ENCODE measurements at places on chromosomes 7 and 10.

GRCh38 chr7:1187127-1187526, 27.1 kb upstream of the ZFAND2A start:
- DNase-seq: no peak

- no peak for DNase-seq
These were observed 1.0 kb upstream of the NOLC1 start for GRCh38 chr10:102150970-102151773.

GRCh38 chr7:133009426-133010252, 72.3 kb downstream of the CHCHD3 start:
- no peak for DNase-seq

DNA sequence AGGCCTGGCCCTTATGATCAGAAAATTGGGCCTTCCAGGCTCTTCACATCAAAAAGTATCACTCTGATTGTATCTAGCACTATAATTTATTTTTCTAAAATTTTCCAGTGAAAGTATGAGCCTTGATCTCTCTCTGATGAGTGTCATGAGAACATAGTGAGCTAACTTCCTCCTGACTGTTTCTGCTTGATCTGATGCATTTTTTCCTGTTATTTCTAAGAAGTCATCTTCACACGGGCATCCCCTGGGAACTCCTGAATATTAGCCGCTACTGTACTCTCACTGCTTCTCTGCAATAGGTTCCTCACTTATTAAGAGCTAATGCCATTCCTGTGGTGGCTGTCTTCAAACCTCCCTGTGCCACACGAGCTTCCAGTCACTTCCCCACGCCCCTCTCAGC, 63.1 kb upstream of the ZPBP start:
- DNase-seq: peak; percentile 19

DNA sequence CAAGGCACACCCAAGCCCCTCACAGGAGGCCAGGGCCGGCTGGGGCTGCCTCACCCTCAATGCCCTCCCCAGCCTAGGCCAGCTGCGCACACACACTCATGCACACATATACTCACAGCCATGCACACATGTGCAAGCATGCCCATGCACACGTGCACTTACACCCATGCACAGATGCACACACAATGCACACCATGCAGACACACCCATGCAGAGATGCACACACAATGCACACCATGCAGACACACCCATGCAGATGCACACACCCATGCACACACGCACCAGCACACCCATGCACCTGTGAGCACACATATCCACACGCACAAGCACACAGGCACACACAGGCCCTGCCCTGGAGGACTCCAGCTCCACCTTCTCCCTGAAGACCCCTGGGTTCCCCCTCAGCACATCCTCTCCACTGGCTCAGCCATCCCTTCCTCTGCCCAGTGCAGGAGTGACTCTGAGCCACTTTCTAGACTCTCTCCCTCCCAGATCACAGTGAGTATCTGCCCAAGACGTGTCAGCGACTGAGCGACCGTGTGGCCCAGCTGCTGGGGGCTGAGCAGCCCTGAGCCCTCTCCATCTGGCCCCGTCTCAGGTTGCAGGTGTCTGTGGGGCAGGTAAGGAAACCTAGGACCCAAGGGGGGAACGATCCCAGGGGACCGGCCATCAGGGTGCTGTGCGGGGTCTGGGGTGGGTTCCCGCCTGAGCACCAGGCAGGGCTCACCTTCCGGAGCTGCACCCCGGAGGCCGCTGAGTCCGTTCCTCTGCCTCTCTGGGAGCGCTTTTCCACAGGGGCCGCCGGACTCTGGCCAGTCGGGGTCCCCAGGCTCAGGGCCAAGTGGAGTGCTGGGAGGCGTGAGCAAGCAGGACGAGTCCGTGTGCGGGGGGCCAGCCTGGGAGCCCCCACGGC, 25.8 kb downstream of the AP5Z1 start:
- no peak for DNase-seq

GRCh38 chr7:20595971-20596370, 19.5 kb upstream of the ABCB5 start:
- DNase-seq: no peak

DNA sequence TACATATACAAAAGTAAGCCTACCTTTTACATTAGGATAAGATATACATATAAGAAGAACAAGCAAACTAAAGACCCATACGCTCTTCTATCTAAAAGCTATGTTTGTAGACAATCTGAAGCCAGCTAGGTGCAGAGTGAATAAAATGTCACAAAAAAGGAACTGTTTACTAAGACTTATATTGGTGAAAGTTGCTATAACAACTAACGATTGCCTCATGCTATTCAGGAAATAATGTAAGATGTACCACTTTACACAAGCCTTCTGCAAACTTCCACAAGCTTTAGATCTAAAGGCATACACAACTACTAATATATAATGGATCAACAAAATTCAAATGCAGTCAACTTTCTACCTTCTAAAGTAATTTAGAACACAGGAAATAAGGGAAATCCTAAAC, 175.1 kb downstream of the SRPK2 start:
- DNase-seq: peak; percentile 16

GRCh38 chr10:48814933-48815332, 124.7 kb downstream of the LRRC18 start:
- DNase-seq: no peak

DNA sequence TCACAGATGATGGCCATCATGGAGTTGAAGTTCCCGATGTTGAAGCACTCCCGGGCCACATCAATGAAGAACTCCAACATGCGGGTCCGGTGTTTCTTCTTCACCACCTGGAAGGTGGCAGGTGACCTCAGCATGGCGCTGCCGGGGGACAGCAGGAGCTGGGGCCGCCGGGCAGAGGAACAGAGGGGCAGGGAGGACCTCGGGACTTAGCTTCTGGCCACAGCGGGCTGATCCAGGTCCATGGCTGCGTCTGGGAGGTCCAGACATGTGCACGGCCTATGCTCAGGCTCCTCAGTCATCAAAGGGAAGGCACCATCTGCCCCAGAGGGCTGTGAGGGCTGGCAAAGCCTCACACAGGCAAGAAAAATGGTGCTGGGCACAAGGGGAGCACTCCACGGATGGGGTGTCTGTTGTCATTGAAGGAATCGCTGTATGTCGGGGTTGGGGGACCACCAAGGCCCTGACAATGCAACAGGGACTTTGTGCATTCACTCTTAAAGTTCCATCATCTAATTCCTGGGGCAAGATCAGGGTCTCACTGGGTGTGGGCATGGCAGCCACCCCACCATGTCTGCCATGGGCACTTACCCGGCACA, 60.9 kb downstream of the CSGALNACT2 start:
- DNase-seq: no peak

DNA sequence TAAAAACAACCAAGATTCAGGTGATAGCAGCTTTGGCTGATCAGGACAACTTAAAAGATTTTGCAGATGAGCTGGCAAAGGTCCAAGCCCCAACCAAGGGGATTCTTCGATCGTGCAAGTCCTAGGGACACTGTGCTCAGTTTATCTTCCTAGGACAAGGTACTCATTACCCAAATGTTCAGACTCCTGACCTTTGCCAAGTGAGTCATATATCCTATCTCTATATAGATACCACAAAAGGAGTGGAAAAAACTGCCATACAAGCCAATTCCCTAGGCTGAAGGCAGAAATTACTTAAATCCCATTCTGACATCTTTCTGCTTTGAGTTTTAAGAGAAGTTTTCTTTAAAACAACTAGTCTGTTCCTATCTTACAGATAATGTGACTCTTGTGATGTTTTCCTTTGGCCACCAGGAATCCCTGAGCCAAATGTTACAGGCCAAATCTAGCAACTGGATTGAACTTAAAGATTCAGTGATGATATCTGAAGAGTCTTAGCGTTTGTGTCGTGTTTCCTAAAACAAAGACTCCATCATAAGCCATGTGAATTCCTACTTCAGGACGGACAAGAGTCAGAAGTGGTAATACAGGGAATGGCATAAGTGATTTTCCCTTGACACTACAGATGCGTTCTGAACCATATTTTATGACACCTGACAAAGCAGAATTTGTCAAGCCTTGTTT, 142.6 kb upstream of the ASAH2 start:
- no peak for DNase-seq

GRCh38 chr10:119361037-119361436, 153.7 kb downstream of the GRK5 start:
- no peak for DNase-seq

DNA sequence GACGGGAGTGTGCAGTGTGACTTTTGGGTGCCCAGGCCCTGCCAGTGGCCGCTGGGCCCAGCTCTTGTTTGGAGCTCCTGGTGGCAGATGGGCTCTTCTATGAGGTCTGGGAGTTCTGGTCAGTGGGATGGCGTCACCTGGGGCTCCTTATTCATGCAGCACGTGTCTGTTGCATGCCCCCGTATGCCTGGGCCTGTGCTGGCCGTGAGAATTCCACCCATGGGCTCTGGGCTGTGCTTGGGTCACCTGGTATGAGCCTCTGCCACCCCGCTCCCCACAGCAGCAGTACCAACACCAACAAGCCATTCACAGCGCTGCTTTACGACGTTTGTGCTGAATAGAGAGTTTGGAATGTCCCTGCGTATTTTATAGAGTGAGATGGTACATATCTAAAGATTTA, 27.1 kb downstream of the INPP5A start:
- no peak for DNase-seq

- no peak for DNase-seq
These were observed 29.8 kb upstream of the PPP2R2D start for GRCh38 chr10:131870831-131871672.

DNA sequence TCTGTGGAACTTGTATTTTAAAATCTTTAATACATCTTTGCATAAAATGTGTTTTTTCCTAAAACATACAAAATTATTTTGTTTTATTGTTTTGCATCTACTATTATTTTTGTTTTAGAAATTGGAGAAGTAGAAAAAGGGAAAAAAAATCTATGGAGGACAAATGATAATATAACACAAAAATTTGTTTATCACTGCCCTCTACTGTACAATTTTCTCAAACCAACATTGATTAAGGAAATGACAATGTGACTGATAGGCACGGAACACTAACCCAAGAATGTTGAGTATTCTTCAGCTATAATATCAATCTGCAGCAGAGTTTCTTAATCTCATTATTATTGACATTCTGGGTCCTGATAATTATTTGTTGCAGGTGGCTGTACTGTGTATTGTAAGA, 9.5 kb upstream of the ING3 start:
- DNase-seq: no peak
